Mesothelial cell of epicardium (in vitro differentiated cells): ENCODE measurements at places on chromosomes 4 and X. TPM values are rescaled to one million over a fixed set of nuclear protein-coding genes. Genes with fewer than 3 reads are reported as not detected.

DNA sequence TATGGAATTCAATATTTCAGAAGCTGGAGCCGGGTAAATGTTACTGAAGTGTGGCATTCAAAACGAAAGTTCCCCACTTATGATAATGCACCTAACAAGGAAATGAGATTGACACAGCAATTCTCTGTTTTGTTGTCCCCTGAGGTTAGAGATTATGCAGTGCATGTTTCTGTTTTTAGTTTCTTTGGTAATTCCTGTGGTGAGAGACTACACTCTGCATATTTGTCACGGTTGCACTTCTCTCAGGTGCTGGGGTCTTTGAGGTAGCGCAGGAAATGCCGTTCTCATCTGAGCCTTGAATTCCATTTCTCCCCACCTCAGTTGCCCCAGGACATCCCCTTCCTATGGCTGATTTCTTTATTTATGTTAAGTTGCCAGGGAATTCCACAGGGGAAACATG, 15.3 kb upstream of the BEND4 start:
- DNase-seq, result no peak

GRCh38 chrX:45623266-45623665, 422.6 kb upstream of the DIPK2B start:
- DNase-seq, result no peak

DNA sequence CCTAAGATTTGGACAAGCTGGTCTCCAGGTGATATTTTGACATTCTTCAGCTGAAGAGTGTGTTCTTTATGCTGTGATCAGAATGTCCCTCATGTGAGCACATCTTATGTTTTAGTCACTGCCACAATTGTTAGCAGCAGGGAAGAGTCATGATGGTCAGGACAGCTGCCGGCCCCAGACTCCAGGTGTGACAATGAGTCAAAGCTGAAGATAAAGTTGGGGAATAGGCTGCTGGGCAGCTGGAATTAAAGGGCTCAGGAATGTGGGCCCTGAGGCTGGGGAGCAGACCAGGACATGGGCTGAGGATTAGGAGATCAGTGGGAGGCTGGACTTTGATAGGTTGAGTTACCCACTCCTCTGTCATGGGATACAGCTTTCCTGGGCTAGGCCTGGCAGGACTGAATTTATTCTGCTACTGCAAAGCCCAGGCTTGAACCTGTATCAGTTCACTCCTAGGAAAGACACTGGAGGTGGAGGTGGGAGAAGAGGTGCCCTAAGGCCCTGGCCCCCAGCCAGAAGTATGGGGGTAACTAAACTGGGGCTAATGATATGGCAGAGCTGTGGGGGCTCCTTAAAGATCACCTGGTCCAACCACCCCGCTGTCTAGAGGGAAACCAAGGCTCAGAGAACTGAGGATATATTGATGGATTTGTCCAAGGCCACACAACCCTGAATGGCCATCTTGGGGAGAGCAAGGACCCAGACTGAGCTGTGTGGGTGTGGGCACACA, 119.5 kb downstream of the PJA1 start:
- DNase-seq, result no peak

DNA sequence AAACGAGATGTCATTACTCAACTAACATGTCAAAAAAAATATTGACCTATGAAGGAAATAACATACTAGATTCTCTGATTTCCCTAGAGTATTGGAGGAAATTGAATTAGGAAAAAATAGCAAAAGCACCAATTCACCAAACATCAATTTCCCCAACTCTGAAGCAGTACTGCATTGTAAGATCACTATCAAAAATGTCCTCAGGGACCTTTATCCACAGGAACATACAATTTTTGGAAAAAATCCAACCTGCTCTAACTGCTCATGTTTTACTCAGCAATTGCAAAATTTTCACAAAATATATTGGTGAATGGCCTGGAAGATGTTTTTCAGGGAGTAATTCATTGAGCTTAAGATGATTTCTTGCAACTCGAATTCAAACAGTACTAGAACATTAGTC, 239.0 kb upstream of the GIMD1 start:
- DNase-seq, result no peak

- DNase-seq, result no peak
Observed at GRCh38 chr4:119493419-119493818, 135.2 kb downstream of the PDE5A start.

- DNase-seq, result no peak
Observed at GRCh38 chrX:112678831-112679230, 907 bp downstream of the LHFPL1 start.

DNA sequence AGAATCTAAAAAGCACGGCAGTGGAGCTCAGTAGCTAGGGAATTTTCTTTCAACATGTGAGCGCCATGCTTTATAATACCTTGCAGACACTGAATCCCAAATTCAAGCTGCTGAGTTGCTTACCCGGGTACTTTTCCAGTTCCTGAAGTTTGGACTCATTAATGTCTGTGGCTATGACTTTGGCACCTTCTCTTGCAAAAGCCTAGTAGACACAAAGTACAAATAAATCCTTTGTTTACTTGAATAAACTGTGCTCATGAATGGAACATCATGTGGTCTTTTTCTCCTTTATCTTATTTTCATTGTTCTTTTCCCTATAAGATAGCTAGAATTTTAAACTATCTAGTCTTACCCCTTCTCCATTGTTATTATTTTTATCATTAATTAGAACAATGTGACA, 4.6 kb downstream of the BDH2 start:
- DNase-seq, result no peak

DNA sequence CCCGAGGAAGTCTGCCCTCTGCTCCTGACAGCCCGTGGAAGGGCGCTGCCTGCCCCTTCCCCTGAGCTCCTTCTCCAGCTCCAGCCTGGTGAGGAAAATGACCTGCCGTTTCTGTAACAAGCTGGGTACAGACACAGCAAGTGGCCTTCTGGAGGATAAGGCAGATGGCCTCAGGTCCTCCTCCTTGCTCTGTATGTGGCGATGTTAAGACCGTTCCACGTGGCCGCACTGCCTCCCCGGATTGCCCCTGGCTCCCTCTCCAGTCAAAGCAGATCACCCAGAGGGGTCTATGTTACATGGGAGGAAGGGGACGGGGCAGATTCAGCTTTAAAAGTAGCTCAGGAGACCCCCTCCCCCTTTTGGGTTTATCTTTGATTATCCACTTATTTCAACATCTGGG, 80.3 kb upstream of the GATB start:
- no peak for DNase-seq

- DNase-seq, result no peak
Observed at GRCh38 chr4:69896530-69897116, 34.2 kb upstream of the CSN1S1 start.

- no peak for DNase-seq
Observed at GRCh38 chr4:134337574-134337973, 136.0 kb upstream of the PABPC4L start.

GRCh38 chr4:152021788-152022438, 261.1 kb upstream of the GATB start:
- no peak for DNase-seq

DNA sequence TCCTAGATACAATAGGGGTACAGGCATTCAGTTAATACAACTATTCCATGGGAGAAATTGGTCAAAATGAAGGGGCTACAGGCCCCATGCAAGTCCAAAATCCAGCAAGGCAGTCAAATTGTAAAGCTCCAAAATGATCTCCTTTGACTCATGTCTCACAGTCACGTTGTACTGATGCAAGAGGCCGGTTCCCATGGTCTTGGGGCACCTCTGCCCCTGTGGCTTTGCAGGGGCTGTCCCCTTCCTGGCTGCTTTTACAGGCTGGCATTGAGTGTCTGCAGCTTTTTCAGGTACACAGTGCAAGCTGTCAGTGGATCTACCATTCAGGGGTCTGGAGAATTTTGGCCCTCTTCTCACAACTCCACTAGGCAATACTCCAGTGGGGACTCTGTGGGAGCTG, 12.5 kb upstream of the ASIC5 start:
- DNase-seq, result no peak

DNA sequence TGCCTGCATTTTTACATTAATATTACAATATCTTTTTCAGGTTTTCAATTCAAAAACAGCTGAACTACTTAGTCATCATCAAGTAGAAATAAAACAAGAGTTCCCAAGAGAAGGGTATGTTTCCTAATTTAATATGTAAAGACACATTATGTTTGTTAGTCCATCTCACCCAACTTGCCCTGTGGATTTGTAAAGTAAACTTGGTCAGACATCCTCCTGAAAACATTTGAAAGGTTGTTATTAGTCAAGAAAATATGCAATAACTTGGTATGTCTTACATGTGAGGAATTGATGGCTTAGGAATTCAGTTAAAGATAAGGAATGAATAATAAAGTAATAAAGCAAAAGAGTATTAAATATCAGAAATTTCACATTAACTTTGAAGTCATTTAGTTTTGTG, 12.2 kb downstream of the GK start:
- DNase-seq, result no peak

The RHOH gene
- total RNA-seq, result 0.25 to 0.40 TPM (median 0.29 TPM) in 3 replicates

The SULT1B1 gene
- 0.34 to 0.51 TPM (median 0.38 TPM) in 3 replicates for total RNA-seq

The JCHAIN gene
- total RNA-seq, result 0.16 to 0.47 TPM (median 0.18 TPM) in 3 replicates

The FRMPD4 gene
- 0.02 to 0.07 TPM in 2 of 3 replicates, not detected in the other for total RNA-seq

The GAGE12J gene
- not detected in 3 replicates for total RNA-seq

The F11 gene
- total RNA-seq, result 0.11 TPM in 1 of 3 replicates, not detected in the others
